Right atrium auricular region (tissue), 2 donors: ENCODE measurements at places on chromosomes 13 and 19. TPM values are rescaled to one million over a fixed set of nuclear protein-coding genes. Genes with fewer than 3 reads are reported as not detected.
A peak's percentile ranks its signal among the peaks of the same experiment; 100 is the strongest.

Gene LAIR1
- total RNA-seq, result 4.2 TPM

DNA sequence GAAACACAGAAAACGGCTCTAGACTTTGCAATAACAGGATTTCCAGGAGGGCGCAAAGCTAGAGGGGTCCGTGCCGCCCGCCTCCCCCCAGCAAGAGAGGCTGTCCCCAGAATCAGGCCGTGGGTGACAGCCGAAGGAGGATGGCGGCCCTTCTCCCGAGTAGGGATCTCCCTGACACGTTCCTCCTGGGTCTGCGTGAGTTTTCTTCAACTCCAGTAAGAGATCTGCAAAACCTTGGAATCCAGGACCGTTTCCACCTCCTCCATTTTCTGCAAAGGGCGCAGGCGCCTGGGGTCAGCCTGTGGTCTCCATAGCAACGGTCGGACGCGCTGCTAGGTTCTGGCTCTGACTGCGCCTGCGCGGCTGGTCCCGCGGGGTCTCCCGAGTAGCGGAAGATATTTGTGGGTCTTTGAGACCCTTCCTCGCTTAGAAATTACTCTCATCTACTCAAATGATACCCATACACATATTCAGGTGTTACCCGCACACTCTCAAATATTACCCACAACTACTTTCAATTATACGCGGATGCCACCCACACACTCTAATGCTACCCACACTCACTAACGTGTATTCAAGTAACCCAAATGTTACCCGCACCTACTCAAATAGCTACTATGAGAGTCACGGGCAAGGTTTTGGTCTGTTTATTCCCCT lies 2.1 kb downstream of the PNMA8C start:
- peak overlapping the region; percentile 7 for H3K27ac ChIP-seq
- no peak for DNase-seq
- H3K27me3 ChIP-seq, result no peaks in the 10 kb centered on the region
- no peaks in the 10 kb centered on the region for H3K4me1 ChIP-seq

Gene RASL11A
- 9.3 TPM for total RNA-seq

- H3K27ac ChIP-seq, result no peak overlapping the region
- no peaks in the 10 kb centered on the region for H3K27me3 ChIP-seq
- DNase-seq, result no peak
Observed at GRCh38 chr19:3612901-3613741, 6.4 kb upstream of the TBXA2R start.

DNA sequence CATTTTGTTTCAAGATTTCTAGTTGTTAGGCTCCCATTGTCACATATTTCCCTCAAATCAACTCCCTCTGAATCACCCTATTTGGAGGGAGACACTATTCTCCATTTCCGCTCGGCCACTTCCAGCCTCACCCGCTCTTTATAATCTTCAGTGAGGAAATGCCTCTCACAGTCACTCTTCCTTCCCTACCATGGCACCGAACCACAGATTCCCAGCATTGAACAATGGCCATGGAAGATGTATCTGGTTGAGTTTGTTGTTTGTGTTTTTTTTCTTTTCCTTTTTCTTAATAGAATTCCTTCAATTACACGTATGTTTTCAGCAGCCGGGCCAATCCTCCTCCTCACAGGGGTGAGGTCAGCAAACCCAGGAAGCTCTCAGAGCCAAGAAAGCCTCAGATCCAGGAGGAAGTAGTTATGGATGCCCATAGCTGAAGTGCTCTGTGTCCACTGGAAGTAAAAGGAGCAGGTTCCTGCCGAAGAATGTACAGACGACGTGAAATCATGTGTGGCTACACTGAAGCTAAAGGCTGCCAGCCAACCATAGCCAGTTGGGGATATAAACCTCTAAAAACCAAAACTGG lies 472.1 kb downstream of the FOXO1 start:
- no peaks in the 10 kb centered on the region for H3K27me3 ChIP-seq
- no peaks in the 10 kb centered on the region for H3K36me3 ChIP-seq
- peaks cover 43% of the 10 kb centered on the region for H3K4me1 ChIP-seq
- no peak overlapping the region for H3K4me3 ChIP-seq

DNA sequence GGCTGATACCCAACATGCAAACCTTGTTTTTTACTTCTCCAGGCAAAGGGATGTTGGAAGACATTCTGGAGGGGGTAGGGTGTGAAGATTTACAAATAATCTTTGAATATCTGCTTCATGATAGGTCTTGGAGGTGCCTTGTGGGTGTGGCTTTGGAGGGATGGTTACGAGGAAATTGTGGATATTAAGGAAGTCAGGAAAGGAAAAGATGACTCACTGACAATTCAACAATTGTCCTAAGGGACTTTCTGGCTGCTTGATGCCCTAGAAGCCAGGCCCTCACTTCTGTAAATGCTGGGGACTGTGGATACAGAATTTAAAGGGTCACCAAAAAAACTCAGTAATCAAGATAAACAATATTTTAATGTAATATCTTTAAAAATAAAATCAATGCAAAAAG lies 37.4 kb upstream of the ZNF527 start:
- no peak overlapping the region for H3K27ac ChIP-seq
- no peak for DNase-seq
- H3K4me3 ChIP-seq, result no peak overlapping the region
- H3K27me3 ChIP-seq, result no peaks in the 10 kb centered on the region
- H3K36me3 ChIP-seq, result peaks cover 7% of the 10 kb centered on the region
